HS-5 (cell line): ENCODE measurements at places on chromosomes 12 and 14.
A peak's percentile ranks its signal among the peaks of the same experiment; 100 is the strongest.

- DNase-seq, result no peak
Measured at GRCh38 chr12:96828169-96828789, 78.8 kb upstream of the NEDD1 start.

DNA sequence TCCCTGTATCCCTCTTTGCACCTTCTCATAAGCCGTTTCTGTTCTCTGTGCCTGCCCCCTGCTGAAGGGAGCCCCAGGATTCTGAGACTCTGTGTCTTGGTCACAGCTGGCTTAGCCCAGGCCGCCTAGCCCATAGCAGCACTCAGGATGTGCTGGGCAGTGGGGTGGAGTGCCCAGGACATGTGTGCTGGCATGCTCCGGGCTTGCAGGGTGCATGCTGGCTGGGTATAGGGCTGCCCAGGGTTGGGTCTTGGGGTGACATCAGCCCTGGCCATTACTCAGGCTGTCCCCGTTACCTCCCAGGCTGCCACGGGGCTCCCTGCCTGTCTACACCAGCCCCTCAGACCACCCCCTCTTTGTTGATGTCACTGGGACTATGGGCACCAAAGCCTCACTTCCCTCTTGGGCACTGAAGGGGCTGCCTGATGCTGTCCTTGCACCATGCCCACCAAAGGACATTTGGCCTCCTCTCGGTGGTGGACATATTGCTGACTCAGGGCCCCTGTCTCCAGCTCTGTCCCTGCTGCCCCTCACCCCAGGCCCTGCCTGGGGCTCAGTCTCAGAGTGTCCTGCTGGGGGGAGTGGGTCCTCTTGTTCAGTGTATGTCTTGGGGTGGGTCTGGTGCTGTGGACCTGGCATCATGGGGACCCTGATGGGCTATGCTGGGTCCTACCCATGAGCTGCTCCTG, 2.4 kb downstream of the CEP170B start:
- DNase-seq, result no peak

DNA sequence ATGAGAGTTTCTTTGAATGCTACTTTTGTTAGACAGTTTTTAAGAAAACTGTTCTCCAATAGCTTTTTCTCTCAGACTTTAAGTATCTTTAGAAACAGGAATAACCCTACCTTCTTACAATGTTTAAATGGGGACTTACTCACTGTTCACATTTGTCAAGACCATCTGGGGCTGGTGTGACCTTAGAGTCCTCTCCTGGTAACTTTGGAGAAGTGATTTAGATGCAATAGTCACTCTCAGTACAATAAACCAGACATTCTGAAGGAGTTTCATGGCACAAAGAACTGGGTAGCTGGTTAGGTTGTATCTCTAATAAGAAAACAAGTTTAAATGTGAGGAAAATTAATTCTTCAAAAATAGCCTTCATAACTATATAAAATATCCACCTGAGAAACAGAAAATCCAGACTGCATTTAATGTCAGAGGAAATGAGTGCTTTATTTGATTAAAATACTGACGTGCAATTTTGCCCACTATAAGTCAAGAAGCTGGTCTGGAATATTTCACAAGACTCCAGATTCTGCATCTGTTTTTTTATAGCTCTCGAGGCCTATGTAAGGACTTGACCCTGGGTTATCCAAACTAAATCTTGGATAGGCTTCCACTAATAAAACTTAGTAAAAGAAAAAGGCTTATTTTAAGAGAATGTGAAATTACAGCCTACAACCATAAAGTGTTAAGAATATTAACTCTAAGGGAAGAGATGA, 108.7 kb downstream of the PTGER2 start:
- no peak for DNase-seq

- peak; percentile 49 for DNase-seq
Measured at GRCh38 chr12:29241821-29242591, 92.9 kb downstream of the FAR2 start.

DNA sequence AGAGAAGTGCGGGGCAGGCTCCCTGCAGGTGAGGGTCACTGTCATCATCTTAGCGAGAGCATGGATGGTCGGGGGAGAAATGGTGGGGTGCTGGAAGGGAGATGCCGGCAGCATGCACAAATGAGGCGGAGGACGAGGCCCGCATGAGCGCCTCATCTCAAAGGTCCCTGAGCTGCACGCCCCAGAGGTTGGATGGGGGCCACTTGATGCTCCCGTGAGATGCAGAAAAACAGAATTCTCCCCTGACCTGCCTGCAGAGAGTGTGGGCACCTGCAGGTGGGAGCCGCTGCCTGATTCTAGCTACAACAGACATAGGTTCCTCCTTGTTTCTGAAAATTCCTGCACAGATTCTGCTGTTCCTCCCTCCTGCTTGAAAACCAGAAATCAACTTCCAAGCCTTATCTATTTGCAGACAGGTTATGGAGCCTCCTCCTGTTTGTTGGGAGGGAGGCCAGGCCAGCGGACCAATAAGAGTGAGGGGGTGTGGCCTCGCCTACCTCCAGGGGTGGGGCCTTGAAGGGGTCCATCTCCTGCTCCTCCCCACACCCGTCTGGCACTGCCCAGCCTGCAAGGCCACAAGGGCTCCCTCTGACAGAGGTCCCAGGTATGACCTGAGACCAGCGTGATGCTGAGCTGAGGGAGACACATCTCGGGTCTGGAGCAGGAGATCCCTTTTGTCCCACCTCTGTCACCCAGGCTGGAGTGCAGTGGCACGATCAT, 67.2 kb downstream of the KDM2B start:
- DNase-seq, result no peak

DNA sequence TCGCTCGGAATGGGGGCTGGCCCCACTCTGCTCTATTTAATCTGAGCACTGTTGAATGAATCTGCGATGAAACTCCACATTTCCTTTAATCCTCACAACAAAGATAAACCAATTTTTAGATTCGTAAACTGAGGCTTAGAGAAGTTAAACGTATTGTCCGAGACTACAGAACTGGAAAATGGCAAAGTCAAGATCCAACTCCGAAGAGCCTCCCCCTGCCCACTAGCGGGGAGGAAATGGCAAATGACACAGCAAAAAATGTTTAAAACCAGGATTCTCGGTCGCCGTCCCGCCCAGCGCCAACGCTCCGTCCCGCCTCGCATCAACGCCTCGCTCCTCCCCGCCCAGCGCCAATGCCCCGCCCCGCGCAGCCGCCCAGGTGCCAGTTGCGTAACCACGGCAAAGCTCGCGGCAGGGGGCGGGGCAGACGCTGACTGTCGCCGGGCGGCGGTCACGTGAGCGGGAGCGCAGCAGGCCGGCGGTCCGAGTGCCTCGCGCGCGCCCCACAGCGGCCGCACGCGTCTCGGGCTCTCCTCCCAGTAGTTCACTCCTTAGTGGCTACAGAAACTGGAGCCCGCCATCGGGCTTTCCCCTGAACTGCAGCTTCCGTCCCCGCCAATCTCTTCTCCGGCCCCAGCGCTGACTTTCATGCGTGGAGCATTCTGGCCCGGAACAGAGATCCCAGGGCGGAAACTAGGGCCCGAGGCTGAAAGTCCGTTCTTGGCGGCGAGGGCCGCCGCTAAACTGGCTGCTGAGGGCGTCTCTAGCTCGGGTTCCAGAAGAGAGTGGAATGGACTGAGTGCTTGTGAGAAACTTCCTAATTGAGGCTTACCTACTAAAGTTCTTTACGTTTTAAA, 13.6 kb upstream of the LRRC23 start:
- peak; percentile 74 for DNase-seq

DNA sequence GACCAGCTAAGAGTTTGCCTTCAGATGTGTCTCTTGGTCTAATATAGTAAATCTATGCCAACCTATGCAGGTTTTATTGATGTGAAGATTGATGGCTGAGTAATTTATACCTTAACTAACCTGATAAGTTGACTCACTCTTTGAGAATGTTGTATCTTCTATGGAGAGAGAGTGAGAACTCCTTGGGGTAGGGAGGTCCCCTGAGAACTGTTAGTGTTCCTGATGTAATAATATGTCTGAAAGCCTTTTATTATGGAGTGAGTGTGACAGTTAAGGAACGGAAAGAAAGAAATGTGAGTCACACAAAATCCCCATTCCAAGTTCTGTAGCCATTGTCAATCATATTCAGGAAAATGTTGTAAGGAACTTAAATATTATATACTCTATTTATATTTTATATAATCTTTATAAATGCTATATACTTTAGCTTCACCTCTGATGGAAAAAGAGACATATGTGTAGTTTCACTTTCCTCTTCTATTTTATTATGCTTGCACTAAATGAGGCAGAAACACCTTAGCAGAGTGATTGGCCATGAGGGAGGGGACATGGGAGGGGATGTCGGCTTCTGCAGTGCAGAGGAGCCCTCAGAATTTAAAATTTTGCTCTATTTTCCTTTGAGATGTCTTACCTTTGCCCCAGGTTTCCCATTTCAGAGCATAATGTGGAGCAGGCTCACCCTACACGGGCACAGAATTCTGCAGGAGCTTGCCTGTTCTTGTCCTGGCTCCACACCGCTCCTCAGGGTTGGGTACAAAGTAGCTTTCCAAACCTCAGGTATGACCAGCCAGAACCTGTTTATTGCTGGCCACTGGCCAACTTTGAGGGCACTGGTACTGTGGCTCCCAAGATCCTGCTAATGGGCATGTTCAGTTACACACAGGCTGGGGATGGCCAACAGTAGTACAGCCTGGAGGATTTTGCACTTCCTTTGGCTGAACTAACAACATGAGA, 57.7 kb downstream of the ARF6 start:
- DNase-seq, result no peak

DNA sequence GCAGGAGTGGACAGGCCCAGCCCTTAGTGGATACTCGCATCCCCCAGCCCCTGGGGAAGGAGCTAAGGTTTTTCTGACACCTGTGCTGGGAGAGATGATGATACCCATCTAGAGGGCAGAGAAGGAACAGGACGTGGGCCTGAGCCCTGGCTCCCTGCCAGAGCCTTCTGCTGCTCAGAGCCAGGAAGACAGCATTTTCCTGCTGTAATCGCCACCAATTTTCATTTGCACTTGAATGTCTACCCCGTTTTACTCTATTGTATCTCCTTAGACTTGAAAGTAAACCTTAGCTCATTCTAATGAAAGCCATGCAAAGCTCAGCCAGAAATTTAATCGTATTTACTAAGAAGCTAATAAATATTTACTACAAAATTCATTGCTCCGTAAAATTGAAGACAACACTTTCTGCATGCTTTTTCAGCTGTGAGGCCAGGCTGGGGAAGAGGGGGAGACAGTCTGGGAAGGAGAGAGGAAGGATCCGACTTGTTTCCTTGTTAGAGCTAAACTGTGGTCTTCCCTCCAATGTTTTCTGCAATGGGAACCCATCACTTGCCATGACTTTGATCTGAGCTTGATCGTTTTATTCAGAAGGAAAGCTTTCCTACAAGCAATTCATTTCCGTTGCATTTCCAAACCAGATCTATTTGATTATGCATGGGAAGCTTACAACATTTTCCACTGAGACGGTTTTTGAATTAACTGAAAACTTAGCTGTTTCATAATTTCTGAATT, 17.6 kb upstream of the TRAF3 start:
- DNase-seq, result no peak

GRCh38 chr12:15789220-15790171, at the start of gene EPS8:
Gene EPS8 (minus strand): TSS chr12:15789388. CDS start chr12:15682951, 106,437 bp downstream.
- peak; percentile 60 for DNase-seq

- DNase-seq, result no peak
Measured at GRCh38 chr12:49304161-49304560, 9.2 kb downstream of the PRPH start.

DNA sequence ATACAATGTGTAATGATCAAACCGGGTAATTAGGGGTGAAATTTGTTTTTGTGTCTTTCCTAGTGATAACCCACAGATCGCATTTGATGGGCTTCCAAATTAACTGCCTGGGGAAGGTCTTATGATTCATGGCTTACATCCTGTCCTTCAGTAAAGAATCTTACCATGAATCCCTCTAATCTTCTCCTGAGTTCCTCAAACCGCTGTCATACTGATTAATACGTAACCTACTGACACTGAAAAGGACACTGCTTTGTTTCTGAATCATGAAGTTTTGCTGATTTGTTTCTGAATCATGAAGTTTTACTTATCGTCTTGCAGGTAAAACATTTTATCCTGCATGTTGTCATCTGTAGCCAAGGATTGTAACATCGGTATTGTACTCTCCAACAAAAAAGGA, 52.0 kb upstream of the CRY1 start:
- DNase-seq, result peak; percentile 57
